Caki2 (cell line): ENCODE measurements at places on chromosomes 5 and 9.

GRCh38 chr9:7081065-7081600 lies 323.4 kb downstream of the KDM4C start:
- DNase-seq = no peak

DNA sequence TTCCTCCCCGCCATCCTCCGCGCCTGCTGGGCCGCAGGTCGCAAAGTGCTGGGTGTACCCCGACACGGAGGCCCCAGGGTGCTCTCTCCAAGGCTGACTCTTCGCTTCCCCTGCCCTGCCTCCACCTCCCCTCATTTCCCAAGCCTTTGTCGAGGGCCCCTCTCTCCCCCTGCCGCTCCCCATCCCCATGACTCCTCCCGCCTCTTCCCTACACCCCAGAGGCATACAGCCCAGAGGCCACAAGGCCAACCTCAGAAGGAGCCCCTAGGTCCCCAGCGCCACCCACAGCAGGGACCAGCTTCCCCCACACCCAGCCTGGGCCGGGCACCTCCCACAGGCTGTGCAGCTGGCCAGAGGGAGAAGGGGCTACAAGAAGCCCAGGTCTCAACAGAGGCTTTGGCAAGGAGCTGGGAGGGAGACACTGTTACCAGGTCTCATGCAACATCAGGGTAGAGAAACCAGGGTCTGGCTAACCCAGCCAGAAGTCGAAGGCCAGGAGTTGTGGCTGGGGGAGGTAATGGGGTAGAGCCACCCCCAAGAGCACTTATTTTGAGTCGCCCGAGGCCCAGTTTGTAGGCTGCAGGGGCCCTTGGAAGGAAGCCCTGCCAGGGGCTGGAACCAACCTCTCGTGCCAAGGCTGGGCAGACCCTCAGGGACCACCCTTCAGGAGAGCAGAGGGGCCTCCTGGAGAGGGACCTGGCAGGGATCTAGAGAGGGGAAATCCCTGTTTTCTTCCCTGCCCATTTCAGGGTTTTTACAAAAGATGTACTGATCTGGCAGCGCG lies 24.5 kb upstream of the SARDH start:
- no peak for DNase-seq

GRCh38 chr5:10684303-10685086 lies 76.5 kb downstream of the DAP start:
- DNase-seq = no peak

GRCh38 chr9:87615547-87616148 lies 110.3 kb upstream of the CTSL start:
- no peak for DNase-seq

DNA sequence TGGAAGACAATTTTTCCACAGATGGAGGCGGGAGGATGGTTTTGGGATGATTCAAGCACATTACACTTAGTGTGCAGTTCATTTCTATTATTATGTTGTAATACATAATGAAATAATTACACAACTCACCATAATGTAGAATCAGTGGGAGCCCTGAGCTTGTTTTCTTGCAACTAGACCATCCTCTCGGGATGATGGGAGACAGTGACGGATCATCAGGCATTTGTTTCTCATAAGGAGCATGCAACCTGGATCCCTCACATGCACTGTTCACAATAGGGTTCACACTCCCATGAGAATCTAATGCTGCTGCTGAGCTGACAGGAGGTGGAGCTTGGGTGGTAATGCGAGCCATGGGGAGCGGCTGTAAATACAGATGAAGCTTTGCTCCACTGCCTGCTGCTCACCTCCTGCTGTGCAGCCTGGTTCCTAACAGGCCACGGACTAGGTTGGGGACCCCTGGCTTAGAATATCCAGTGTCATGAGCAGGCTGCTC lies 1.6 kb downstream of the STKLD1 start:
- no peak for DNase-seq

- DNase-seq = peak; percentile 47
Observed at GRCh38 chr9:109812818-109813281, 32.9 kb downstream of the PALM2AKAP2 start.

GRCh38 chr9:126827227-126827626 lies 22.4 kb downstream of the ZBTB43 start:
- DNase-seq = no peak

GRCh38 chr5:5497152-5497788 lies 74.8 kb downstream of the ICE1 start:
- DNase-seq = peak; percentile 35

DNA sequence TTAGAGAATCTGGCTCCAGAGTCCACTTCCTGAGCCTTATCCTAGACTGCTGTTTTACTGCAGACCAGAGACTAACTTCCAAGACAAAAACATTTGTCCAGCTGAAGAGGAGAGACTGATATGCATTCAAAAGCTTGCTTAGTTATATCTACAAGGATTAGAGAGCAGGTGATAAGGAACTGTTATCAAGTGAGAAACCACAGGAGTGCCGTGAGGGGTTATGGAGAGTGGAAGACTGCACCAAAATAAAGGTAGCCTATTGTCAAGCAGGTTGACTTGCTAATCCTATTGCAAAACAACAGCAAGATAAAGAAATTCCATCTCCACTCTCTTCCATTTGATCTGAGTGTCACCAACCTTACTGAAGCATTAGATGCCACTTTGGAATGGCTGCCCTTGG lies 139.1 kb downstream of the SCAMP1 start:
- DNase-seq = no peak

GRCh38 chr9:135295551-135296300 lies 183.9 kb upstream of the PPP1R26 start:
- DNase-seq = no peak

DNA sequence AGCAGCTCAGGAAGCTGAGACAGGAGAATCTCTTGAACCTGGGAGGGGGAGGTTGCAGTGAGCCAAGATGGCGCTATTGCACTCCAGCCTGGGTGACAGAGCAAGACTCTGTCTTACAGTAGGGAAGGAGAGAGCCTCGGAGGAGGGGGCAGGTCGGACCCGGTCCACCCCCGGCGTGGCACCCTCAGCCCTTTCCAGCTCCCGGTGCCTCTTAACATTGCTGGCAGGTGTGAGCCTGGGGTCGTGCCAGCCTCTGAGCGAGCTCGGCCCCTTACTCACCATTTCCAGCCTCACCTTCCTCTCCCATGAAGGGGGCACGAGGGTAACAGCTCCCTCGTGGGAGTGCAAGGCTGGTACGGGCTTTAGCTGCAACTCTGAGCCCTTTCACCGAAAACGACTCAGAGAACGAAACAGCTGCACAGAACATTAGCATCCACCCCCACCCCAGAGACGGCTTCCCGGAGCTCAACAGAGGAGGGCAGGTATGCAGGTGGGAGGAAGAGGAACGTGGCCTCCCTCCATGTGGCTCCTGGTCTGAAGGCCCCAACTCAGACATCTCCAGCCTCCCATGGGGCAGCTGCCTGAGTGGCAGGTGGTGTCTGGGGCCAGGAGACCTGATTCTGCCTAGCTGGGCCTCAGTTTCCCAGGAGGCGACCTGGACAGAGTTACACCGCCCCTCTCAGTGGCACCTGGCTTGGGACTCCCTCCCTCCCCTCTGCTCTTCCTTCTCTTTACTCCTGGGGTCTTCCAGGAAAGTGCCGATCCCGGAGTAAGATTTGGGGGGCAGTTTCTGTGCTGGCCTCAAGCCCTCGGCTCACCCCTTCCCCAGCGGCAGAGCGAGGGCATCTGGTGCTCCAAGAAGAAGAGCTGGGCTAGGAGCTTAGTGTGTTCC lies 28.5 kb upstream of the ABO start:
- DNase-seq = no peak

GRCh38 chr9:88773627-88774244 lies 217.5 kb upstream of the S1PR3 start:
- no peak for DNase-seq

DNA sequence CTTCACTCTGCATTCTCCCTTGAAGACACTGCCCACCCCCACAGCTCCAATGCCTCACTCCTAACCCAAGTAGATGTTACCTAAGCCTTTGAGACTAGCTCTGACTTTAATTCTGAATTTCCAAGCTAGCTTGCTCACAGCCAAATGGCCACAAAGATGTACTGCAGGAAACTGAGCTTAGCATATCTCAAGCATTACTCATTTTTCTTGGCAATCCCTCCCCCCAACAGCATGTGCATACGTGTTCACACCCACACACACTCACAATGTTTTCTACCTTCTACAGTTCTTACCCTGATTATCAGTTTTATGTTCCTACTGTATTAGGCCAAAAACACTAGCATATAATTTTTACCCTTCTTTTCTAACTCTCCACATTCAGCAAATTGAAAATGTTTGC lies 13.7 kb upstream of the GRIA1 start:
- DNase-seq = no peak

GRCh38 chr9:136814725-136815421 lies 7.1 kb downstream of the RABL6 start:
- no peak for DNase-seq

DNA sequence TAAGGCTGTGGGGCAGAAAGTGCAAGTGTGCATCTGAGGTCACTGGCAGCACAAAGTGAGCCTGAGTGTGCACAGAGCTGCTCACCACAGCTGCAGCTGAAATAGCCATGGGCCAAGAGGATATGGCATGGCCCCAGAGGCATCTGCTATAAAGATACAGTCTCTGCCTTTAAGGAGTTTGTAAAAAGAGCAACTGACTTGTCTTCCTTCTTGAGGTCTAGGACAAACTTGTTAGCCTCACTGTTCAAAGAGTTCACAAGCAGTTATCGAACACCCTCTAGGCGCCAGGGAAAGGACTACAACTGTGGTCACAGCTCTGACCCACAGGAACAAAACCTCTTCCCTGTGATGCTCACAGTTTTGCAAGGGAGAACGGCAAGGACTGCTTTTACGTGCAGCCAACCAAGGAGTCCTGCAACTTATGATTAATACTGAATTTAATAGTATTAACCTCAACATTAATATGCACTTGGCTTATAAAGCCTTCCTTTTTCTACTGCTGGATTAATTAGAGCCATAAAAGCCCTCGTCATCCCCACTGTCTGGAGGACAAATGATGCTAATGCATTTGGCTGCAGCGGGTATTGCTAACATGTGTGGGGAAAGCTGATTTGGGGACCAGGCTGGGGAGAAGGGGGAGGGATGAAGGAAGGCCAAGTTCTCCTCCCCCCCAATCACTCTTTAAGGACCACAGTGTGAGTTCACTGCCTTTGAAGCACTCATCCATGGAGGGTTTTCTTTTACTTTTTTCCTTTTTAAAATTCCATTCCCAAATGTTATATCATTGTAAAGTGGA lies 189.8 kb upstream of the TRIM32 start:
- no peak for DNase-seq

GRCh38 chr5:177425801-177426565 lies 493 bp upstream of the GRK6 start:
- DNase-seq = peak; percentile 100

- DNase-seq = no peak
Observed at GRCh38 chr9:77800924-77801551, 152.9 kb upstream of the GNA14 start.

DNA sequence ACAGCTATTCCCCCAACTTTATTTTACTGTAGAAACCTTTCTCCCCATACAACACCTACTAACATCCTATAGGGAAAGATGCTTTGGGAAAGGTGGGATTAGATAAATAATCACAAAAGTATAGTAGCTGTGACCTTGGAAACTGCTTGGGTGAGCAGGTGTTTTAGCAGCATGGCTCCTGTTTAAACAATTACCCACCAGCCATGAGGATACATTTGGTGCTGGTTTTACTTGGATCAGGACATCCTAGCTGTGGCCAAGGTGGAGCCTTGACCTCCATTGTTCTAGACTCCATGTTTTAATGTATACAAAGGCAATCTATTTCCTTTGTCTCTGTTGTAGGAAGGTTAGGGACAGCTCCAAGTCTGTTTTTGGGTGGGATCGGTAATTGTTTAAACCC lies 56.8 kb upstream of the ALDH1B1 start:
- DNase-seq = no peak

- DNase-seq = no peak
Observed at GRCh38 chr5:140172483-140172882, 2.5 kb upstream of the CYSTM1 start.

DNA sequence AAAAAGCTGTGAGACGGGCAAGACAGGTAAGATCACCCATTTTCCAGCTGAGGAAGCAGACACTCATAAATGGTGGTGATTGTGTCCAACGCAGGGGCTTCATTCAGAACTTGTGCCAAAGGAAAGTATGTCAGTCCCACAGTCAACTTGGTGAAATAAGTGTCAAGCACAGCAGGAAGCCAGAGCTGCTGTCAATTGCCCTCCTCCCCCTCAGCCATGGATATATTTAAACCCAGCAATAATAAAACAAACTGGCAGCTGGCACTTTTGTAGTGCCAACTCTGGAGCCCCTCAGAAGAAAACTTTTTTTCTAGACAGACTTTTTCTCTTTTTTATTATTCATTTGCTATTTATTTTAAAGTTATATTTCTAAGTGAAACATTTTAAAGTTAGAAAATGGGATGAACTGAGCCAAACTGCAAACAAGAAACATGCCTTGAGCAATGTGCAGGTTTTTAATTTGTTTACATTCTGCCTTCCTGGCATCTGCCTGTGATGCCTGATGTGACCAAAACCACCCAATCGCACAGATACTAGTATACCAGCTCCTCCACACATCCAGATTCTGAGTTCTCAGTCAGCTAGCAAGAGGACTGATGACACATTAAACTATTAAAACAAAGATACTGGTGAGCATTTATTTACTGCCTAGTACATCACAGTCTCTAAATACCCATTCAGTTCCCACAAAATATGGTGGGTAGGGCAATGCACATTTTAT lies 17.0 kb downstream of the DMAC1 start:
- DNase-seq = no peak

GRCh38 chr5:157187046-157187754 lies 6.6 kb downstream of the ITK start:
- no peak for DNase-seq

GRCh38 chr5:122661496-122662180 lies 113.2 kb upstream of the SNX2 start:
- no peak for DNase-seq

GRCh38 chr5:169778622-169779596 lies 141.8 kb downstream of the DOCK2 start:
- DNase-seq = no peak
